ENCODE measurements at places on chromosomes 6 and 20.
A peak's percentile ranks its signal among the peaks of the same experiment; 100 is the strongest.

- DNase-seq, result no peak
These were observed 4.2 kb downstream of the PRRT1 start for GRCh38 chr6:32147401-32148132.

GRCh38 chr6:83511901-83512681 is at the start of gene PRSS35:
PRSS35 (plus strand) TSS chr6:83512534; CDS start chr6:83523442, 10,908 bp downstream.
- DNase-seq, result no peak

- no peak for DNase-seq
These were observed 22.3 kb upstream of the CEP162 start for GRCh38 chr6:84249724-84250123.

DNA sequence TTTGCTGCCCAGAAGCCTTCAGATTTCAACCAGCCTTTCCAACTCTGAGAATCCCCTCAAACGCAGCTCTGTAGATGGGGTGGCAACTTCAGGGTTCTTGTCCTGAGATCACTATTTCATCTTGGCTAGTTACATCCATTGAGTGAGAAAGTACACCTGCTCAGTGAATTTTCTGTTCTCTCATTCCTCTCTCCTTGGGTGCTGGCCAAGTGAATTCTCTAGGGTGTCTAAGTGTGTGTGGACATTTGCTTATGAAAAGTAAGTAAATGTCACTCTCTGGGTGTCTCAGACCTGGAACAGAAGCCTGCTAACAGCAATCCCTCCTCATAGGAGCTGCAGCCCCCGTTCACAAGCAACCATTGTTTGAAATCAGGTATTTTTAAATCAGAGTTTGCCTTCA is 3.8 kb downstream of the RIN2 start:
- no peak for DNase-seq

DNA sequence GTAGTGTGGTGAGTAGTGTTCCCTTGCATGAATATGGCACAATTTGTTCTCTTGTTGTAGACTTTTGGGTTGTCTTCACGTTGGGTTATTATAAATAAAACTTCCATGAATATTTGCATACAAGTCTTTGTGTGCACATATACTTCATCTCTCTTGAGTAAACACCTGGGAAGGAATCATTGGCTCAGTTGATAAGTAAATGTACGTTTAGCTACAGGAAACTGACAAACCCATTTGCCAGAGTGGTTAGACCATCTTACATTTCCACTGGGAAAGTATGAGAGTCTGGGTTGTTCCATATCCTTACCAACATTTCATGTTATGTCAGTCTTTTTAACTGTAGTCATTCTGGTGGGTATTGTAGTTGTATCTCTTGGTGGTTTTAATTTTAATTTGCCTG is 119.2 kb downstream of the SLX4IP start:
- no peak for DNase-seq

- no peak for DNase-seq
These were observed 190.7 kb upstream of the VGLL2 start for GRCh38 chr6:117074672-117075071.

GRCh38 chr20:10779911-10780310 is 106.1 kb upstream of the JAG1 start:
- DNase-seq, result no peak

DNA sequence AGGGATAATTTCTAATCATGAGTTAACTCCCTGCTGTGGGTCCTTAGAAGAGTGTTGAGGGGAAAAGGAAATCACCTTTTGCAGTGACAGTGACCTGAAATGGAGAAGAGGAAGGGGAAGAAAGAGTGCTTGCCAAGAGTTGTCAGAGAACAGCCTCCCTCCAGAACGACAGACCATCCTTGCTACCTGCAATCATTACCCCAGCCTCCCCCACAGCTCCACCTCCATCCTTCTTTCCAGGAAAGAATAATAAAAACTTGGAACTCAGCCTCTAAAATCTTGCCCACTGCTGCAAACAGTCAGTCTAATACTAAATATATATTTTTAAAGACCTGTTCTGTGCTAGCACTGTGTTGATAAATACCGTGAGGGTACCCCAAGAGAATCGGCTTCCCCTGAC is 28.7 kb upstream of the FUCA2 start:
- DNase-seq, result no peak

GRCh38 chr6:136719280-136720044 is 72.8 kb downstream of the MAP3K5 start:
- no peak for DNase-seq

DNA sequence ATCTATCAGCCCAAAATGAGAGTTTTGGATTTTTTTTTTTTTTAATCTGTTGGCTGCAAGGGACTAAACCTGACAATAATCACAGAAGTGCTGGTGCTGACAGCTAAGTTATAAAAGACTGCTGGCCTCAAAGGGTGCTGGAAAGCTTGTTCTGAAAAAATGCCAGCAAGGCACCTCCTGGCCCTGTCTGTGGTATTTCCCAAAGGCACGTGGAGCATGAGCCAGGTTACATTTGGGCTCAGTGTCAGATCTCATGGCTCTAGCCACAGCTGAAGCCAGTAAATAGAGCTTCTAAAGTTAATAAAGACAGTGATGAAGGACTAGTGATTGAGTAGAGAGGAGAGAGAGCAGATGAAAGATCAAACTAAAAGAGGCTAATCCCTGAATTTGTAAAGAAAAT is 178.9 kb downstream of the FUT9 start:
- DNase-seq, result no peak

GRCh38 chr6:6746333-6746969 is 157.9 kb downstream of the LY86 start:
- DNase-seq, result no peak

GRCh38 chr20:43721429-43722152 is 5.2 kb downstream of the GTSF1L start:
- DNase-seq, result no peak

GRCh38 chr20:17406051-17406590 is 125.1 kb downstream of the BFSP1 start:
- no peak for DNase-seq

GRCh38 chr20:48425817-48426612 is 401.8 kb downstream of the PREX1 start:
- no peak for DNase-seq

DNA sequence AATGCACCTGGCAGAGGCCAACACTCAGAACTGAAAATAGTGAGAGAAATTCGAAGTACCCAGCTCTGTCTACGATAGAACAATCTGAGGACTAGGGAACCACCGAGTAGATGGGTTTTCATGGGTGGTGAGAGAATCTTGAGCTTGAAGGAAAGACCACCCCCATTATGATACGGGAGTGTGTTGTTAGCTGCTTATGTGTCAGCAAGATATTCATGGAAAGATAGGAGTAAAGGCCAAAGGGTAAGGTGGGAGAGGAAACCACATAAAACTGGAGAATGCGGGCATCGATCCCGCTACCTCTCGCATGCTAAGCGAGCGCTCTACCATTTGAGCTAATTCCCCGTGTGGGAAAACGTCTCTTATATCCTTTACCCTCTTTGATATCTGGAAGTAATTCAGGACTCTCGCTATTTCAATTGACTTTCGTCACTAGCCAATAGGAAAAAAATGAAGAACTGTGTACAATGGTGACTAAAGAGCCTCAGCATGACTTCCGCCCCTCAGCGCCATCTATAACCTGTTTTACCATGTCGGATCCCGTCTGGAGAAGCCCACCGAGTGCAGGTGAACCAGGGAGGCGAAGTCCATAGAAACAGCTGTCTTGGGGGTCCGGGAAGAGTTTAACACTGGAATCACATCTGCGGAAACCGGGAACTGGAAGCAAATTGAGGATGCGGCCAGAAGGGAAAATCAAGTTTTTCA is 25.0 kb upstream of the ABT1 start:
- DNase-seq, result peak; percentile 23

DNA sequence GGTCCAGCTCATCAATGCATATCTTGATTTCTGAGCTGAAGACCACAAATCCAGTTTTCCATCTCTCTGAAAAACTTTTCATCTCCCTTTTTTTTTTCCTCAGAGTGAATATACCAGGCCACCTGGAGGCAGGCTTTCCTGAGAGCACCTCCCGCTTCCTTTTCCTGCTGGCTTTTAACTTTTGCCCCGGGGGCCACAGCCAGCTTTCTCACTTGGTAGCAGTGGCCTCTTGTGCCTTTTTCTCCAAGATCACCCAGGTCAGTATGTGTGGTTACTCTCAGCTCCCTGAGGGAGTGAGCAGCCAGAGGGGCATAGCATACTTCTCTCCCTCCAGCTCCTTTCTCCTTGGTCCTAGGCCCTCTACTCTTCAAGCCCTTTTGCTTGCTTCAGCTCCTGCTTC is at the start of gene BTN1A1:
Gene BTN1A1 (plus strand): TSS at position 202 of the 400 bp plus-strand sequence. CDS start 984 bp downstream, outside the sequence.
- no peak for DNase-seq

DNA sequence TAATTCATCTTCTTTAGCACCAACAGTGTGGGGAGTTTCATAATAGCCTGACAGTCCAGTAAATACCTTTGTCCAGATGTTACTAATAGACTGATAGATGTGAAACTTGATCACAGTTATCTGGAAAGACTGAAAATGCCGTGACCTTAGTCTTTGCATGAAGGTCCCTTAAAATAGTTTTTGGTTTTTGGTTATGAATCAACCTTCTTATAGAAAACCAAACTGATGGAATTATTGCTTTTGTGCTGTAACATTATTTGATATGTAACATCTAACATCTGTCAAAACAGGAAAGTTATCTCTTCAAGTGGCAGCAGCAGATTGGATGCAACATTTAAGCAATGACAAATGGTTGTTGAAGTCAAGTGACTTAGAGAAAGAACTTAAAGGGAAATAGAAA is 190.4 kb downstream of the DOK5 start:
- DNase-seq, result no peak

- DNase-seq, result no peak
These were observed 549 bp upstream of the CSE1L start for GRCh38 chr20:49045440-49046086.
